Panc1 (cell line): ENCODE measurements at places on chromosomes 1 and 21.

DNA sequence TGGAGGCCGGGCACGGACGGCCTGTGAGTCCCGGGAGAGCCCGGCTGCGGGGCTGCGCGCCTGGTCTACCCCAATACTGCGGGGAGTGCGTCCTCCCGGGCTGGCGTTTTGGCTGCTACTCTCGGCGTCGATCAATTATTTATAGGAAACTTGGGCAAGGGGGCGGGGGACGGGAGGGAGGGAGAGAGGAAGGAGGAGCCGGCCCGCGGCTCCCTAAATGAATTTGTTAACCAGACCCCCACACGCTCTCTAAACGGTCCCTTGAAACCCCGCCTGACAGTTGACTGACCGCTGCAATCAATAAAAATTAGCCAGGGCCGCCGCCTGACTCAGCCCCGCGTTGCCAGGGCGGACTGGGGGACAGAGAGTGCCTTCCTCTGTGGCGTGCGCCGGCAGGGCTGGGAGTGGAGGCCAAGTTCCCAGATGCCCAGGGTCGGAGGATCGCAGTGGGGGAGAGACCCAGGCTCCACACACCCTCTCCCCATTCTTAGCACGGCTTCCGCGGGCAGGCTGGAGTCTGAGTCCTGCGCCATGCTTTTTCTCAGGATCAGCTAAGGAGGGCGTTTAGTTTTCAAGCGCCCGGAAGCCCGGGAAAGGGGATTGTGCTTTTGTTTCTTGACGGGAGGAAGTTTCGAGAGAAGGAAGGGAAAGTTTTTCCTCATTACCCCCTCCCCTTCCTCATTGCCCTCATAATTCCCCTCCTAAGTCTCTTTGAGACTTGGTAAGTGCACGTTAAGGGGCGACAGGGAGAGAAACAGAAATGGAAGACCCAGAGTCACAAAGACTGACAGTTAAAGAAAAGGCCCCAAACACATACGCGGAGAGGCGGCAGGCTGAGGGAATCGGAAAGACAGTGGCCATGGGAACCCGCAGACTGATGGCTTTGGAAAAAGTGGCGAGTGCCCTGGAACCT lies 6.2 kb downstream of the PAX7 start:
- no peak for DNase-seq

GRCh38 chr1:89687254-89687653 lies 54.3 kb downstream of the LRRC8C start:
- no peak for DNase-seq

DNA sequence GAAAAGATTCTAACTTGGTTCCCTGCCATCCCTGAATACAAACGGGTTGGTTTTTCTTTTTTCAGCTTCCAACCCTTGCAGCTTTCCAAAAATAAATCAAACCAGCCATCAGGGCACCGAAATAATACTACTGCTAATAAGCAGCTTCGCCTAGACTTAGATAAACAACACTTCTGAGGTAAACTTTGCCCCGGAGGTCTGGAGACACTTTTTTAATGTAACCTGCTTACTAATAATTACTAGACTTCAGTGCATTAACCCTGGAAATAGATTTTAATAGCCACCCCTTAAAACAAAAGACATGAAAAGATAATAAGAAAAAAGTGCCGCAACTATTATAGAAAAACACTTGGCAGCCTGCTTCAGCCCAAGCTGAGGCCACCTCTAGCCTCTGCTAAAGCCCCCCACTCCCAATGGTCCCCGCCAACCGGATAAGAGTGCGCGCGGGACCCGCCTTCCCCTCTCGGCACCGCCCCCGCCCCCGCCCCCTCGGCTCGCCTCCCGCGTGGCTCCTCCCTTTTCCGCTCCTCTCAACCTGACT lies 405 bp upstream of the GADD45A start:
- no peak for DNase-seq

- DNase-seq: no peak
Measured at GRCh38 chr1:80801695-80802094, 999.0 kb upstream of the ADGRL2 start.

DNA sequence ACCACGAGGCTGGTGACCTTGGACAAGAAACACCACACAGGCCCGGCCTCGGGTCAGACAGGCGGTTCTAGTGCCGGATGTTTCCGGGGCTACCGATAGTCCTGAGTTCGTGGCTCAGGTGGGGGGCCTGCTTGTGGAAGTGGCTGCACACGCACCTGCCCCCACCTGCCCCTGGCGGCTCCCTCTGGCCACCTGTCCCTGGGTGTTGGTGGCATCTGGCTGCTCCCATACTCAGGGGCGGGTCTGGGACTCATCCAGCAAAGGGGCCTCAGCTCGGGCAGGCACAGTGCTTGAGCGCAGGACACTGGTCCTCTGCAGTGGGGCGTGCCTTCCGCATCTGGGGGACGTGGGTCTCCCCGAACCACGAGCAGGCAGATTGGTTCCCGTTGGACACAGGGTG lies 33.6 kb downstream of the TP73 start:
- DNase-seq: no peak

DNA sequence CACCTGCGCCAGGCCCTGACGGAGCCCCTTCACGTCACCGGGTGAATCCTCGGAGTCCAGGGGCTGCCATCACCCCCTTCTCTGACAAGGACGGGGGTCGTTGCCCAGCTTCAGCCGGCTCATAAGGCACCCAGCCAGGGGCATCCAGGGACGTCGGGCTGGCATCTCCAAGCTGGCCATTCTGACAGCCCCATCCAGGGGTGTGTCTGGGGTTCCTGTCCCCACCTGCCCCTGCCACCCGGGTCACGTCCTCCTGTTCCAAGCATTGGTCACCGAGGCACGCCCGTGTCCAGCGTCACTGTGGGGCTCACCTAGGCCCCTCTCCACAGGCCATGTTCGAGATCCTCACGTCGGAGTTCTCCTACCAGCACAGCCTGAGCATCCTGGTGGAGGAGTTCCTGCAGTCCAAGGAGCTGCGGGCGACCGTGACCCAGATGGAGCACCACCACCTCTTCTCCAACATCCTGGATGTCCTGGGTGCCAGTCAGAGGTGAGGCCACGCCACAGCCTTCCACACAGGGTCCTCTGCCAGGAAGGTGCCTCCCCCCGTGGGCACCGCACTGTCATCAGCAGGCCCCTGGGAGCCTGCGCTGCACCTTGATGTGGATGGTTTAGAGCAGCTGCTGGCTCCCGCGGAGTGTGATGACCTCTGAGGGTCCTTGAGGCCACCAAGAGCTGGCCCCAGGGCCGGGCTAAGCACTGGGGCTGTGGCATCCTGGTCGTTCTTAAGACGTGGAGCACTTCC lies 14.8 kb downstream of the ARHGEF16 start:
- no peak for DNase-seq

- no peak for DNase-seq
Measured at GRCh38 chr1:41735631-41736260, 183.0 kb downstream of the HIVEP3 start.
